Activated CD4-positive, alpha-beta T cell treated with anti-CD3 and anti-CD28 coated beads for 1 hour (primary cell): ENCODE measurements at places on chromosomes 1 and 21.

- DNase-seq = no peak
Measured at GRCh38 chr1:192147696-192148095, 10.6 kb upstream of the RGS18 start.

DNA sequence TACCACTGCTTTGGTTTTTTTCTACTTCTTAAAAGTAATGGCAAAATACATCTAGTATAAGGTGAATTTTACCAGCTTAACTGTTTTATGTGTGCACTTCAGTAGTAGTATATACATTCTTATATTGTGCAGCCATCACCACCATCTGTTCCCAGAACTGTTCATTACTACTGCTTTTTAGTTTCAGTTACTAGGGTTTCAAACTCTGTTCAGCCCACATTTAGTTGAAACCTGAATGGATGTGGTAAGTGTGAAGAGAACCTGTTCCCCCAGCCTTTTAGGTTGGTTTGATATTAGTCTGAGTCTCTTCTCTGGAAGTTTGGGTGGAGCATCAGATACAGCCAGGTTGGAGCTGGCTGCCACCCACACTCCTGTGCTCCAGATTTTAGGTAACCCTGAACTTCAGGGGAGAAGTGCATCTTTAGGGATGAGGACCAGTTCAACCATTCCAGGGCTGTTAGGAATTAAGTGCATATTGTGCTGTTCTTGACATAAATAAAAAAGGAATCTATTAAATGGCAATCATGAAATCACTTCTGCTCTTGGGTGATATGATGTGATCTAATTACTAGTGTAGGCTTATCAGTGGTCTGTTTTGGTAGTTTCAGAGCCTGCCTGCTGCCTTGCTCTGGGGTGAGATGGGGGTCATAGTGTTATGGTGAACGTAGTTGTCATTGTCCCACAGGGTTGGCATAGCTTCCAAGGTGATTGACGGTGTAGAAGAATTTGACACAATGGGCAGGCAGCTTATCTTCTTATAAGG, 32.1 kb downstream of the URB2 start:
- no peak for DNase-seq

DNA sequence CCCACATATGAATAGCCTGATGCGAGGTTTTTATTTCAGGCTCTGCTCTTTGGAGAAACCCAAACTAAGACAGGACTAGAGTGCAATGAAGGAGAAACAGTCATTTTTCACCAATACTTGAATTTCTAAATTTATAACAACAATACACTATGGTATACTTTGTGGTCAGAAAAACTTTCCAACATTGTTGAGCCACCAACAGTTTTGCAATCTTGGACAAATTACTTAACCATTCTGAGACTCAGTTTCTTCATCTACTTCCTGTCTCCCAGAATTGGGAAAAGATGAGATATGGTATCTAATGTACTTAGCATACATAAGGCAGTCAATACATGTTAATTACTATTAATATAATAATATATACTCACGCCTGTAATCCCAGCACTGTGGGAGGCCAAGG, 519.8 kb upstream of the PLXNA2 start:
- DNase-seq = no peak

DNA sequence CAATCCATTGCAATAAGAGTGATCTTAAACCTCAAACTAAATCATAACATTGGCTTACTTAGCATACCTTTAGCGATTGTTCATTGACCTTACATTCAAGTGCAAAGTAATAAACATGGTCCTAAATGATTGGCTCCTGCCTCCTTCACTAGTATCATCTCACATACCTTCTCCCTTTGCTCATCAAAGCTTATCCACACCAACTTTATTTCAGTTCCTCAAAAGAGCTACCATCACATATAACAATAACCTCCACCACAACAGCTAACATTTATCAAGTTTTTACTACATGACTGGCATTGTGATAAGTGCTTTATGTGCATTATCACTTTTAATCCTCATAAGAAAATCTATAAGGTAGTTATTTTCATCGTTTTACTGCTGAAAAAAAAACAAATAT, 198.8 kb downstream of the COL24A1 start:
- no peak for DNase-seq

GRCh38 chr21:43731891-43732711, 13.2 kb downstream of the PDXK start:
- no peak for DNase-seq

- DNase-seq = no peak
Measured at GRCh38 chr1:23470282-23471070, 13.5 kb downstream of the ASAP3 start.

DNA sequence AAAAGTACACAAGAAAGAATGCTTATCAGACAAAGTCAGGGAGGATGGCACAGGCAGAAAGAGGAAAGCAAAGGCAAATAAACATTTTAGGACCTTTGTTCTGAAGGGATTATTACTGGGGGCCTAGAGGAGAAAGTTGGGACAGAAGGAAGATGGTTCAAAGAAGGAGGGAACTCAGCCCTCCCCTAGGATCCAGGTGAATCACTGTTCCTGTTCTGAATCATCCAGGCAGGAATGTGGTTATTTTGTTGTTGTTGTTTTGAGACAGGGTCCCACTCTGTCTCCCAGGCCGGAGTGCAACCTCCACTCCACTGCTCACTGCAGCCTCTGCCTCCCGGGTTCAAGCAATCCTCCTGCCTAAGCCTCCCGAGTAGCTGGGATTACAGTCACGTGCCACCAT, 38.5 kb upstream of the PSEN2 start:
- no peak for DNase-seq

DNA sequence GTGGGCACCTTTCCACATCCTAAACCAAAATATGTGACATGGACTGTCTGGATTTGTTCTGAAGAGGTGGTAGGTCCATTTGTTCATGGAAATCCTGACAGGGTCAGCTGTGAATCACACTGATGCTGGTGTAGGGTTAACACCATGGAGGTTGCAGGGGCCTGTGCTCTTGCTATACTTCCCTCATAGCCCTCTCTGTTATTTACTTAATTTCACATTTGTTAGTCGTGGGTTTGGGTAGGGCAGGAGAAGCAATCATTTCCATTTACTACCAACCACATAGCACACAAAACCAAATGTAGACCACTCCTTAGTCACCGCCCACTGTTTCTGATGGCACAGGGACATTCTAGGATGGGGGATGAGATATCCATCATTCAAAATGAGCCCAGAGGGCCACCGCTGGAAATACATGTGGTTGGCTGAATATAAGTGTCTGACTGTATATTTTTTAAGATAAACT, 61.8 kb upstream of the POU2F1 start:
- no peak for DNase-seq
